ENCODE measurements at places on chromosomes 3 and 15.

GRCh38 chr15:68479406-68479805, 47.4 kb upstream of the ITGA11 start:
- no peak for DNase-seq

DNA sequence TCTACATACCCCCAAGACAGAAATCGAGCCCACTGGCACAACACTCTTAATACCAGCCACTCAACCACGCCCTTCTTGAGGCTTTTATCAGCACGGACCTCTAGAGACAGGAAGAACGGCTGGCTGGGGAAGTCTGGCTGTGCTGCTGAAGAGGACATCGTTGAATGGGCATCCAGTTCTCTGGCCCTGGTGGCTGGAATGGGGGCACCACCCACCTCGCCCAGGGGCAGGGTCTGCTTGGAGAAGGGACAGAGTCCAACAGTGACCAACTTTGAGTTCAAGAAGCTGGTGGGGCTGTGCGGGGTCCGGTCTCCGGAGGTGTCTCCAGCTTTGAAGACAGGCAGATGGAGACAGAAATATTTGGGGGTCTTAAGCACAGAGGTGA, 77.5 kb downstream of the ATP10A start:
- no peak for DNase-seq

GRCh38 chr15:58065445-58066041, at the start of gene ALDH1A2:
Gene ALDH1A2 (minus strand): TSS chr15:58065711. CDS start chr15:58065650, 61 bp downstream.
- no peak for DNase-seq

GRCh38 chr15:52523647-52524046, 5.0 kb downstream of the MYO5A start:
- no peak for DNase-seq

GRCh38 chr15:80733460-80733859, 38.4 kb downstream of the ABHD17C start:
- no peak for DNase-seq

DNA sequence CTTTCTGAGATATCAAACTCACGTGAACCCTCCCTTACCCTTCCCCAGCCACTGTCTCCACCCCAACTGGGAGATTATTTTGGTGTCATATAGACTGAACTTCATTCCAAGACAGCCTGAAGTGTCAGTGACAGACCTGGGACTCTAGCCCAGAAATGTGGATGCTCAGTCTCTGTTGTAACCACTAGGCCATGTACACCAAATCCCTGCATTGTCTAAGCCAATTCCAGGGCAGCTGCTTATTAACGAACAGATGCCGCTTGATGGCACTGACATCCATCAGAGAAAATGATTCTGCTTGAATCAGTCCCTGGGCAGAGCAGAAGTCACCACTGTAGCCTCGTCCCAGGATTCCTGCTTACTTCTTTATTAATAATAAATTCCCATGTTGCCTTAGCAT, 305.5 kb downstream of the GRM7 start:
- no peak for DNase-seq

All from NCI-H774 (cell line).